ENCODE measurements at places on chromosomes 7 and 10.

- no peak for DNase-seq
Measured at GRCh38 chr10:58573144-58573543, 60.5 kb downstream of the BICC1 start.

DNA sequence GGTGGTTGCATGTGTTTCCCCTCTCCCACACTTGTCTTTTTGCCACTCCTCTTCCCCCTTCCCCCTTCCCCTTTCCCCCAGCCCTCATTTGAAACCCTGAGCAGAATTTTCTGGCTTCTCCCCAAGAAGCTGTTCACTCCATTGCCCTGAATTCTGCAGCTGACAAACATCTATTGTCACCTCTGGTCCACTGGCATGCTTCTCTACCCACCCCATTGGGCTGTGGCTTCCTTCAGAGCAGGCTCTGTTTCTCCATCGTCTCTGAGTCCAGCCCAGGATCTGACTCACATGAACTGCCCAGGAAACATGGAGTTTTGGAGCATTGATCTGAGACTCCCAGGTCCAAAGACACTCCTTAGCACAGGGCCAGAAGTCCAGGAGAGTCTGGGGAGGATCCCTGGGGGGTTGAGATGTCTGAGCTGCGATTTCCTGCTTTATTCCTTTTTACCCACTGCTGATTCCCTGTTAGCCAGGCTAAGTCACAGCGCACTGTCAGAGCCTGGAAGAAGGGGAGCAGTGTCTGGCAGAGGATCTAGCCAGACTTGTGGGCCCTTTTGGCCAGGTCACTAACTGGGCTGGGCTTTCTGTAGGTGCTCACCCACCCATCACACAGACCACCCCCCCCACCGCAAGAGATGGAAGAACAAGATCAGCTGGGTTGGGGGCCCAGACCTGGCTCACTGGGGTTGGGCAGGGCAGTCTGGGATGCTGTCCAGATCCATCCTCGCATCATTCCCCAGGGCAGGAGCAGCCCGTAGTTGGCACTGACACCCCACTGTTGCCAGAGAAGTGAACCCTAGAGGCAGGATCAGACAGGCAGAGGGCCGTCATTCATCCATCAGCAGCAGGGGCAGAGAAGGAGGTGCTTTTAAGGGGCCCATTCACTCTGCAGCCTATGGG is 3.5 kb downstream of the CHAT start:
- no peak for DNase-seq

DNA sequence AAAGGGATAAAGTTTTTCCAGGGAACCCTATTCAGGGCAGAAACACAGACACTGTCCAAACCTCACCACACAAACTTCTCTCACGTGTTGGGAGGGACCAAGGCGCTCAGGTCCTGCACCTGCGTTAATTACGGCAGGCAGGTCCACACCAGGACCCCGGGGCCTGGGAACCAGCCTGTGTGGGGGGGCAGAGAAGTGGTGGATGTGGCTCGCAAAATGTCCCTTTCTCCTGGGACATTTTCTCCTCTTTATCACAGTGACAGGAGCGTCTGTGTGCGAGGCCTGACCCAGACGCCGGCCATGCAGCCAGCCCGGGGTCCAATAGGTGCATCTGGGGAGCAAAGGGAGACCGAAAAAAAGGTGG is 73.4 kb upstream of the ZNF722 start:
- DNase-seq = no peak

DNA sequence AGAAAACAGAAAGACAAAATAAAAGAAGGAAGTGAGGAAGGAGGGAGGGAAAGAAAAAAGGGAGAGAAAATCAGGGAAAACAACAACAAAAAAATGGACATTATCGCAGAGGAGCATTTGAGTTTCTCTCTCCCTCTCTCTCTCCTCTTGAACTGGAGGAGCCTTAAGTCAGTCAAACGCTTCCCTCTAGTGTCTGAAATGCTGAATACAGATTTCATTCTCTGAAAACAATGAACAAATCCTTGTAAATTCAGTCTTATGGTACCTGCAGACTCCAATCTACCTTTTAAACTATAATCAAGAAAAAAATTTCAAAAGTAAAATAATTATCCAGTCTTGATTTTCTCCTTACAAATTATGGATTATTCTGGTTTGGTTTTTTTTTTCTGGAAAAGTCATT is 89.2 kb upstream of the PFKP start:
- DNase-seq = no peak

DNA sequence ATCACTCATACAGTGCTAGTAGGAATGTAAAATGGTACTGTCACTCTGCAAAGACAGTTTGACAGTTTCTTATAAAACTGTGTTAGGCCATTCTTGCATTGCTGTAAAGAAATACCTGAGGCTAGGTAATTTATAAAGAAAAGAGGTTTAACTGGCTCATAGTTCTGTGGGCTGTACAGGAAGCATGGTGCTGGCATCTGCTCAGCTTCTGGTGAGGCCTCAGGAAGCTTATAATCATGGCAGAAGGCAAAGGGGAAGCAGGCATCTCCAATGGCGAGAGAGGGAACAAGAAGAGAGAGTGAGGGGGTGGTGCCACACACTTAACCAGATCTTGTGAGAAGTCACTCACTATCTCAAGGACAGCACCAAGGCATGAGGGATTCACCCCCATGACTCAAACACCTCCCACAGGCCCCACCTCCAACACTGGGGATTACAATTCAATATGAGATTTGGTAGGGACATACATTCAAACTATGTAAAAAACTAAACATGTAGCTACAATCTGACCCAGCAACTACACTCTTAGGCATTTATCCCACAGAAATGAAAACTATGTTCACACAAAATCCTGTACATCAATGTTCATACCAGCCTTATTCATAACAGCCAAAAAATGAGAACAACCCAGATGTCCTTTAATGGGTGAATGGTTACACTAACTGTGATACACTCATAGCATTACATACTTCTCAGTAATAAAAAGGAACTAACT is 5.0 kb downstream of the ALDH18A1 start:
- no peak for DNase-seq

DNA sequence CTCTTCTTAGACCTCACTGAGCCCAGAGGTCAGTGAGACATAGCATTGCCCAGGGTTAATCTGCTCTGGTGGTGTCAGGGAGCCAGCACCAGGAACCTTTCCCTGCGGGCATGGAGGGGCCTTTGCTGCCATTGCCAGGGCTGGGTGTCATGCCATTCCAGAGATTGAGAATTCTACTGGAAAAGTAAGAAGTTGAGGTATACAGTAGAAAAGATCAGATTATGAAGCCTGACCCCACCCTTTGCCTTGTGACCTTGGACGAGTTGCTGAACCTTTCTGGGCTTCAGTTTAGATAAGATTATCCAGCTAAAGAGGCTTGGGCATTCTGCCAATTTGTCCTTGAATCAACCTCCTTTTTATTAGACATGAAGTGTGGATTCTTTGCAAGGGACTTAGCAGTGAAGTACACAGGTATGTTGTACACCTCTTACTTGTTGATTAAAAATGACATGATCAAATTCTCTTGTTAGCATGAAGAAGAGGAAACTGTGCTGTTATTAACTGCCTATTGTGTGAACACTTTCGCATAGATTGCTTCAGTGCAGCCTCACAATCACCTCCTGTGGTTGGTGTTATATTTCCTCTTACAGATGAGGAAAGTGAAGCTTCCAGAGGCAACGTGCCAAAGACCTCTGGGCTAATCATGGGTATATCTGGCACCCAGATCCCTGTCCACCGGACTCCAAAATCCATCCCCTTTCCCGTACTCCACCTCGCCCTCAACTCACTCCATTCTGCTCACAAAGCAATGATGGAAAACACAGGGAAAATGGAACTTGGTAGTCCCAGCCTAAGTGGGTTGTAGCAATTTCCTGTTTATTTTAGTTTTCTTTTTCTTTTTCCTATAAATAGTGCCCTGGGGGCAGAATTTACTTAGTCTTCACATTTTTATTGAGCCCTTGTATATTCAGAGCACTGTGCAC is 151.3 kb downstream of the CAMK1D start:
- no peak for DNase-seq

DNA sequence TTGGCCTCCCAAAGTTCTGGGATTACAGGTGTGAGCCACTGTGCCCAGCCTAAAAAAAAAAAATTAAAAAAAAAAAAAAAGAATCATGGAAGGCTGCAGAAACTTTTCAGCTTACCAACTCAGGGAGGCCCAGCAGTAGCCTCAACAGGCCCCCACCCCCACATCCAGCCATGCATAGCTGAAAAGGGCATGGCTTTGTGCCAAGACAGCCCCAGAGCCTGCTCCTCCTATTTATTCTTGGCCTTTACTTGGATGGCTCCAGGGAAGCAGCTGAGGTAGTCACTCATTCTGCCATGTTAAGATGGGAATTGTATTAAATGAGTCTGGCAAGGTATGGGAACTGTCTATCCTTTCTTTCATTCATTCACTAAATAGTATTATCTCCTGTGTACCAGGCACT is 13.7 kb upstream of the CNNM2 start:
- DNase-seq = no peak

DNA sequence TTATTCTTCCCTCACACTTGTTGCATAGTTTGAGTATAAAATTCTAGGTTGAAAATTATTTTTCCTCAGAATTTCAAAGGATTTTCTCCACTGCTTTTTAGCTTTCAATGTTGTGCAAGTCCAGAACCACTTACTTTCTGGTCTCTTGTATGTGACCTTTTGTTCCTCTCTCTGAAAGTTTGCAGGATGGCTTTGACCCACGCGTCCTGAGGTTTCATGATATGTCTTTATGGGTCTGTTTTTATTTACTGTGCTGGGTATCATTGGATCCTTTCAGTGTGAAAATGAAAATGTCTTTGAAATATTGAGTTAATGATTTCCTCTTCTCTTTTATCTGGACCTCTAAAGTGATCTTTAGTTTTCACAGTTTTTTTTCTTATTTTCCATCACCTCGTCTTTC is 38.5 kb downstream of the C1GALT1 start:
- no peak for DNase-seq

- no peak for DNase-seq
Measured at GRCh38 chr10:36688717-36689116, 436.7 kb upstream of the ANKRD30A start.

GRCh38 chr7:95404316-95404865 is 8.2 kb upstream of the PON3 start:
- no peak for DNase-seq

GRCh38 chr10:53701213-53701612 is 928.6 kb upstream of the MBL2 start:
- DNase-seq = no peak

DNA sequence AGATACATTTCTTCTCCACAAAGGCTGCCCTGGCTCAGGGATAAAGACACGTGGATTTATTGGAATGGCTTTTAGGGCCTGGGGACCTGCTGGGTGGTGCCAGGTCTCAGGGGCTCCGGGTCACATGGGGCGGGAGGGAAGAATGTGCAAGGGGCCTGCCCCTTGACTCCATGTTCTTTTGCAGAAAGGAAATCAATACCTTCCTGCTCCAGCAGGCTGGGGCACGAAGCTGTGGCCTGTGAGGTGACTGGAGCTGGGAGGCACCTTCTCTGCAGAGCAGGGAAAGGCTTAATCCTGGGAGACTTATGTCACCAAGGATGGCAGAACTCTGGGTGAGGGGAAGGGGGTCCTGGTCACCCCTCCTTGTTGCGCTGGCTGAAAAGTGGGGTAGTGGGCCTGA is 42.3 kb upstream of the GNA12 start:
- no peak for DNase-seq

DNA sequence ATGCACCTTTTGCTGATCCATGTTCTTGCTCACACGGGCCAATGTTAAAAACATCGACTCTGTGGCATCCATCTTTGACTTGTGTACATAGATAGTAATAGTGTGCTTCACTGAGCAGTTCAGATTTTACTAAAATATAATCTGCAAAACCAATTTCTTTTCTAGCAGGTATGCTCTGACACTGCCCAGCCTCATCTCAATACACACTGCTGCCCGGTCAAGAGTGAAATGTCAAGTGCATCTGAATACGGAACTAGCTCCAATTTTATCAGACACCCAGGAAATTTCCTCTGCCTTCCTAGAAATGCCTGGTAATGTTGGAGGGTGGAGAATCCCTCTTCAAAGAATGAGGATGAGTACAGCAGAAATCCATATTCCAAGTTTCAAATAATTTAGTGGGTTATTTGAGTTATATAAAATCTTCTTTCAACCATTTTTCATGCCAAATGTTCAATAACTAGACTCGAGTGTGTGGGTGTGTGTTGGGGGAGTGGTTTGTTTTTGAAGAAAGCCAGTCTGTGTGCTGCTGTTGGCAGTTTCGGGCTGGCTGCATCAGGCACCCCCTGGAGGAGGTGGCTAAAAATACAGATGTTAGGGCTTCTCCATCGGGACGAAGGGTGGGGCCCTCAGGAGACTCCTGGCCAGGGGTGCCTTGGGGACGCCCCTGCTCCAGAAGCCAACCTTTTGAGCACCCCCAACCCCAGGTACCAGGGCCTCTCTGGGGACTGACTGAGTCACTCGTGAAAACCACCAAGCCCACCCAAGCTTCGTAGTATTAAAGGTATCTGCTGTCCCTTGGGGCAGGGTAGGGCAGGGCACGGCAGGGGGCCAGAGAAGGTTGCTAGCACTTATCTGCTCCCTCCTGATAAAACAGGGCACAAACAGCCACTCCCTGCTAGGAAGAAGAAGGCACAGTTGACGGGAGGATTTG is 15.4 kb downstream of the CTBP2 start:
- no peak for DNase-seq

DNA sequence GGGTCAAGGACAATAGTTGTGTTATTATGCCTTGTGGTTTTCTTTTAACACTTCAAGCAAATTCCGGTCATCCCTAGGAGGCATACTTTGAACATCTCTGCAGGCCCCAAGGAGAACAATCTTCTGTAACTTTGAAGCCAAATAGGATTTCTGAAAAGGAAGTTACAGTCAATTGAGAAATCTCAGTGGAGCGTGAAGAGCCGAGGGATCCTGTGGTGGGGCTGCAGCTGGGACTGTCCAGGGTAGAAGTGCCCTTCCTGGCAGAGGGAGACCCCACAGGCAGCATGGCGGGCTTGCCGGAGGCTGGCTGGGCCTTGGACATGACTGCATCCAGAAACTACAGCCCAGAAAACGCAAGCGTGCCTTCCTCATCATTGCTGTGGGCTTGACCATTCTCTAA is 179.7 kb downstream of the PTPN20 start:
- no peak for DNase-seq

- no peak for DNase-seq
Measured at GRCh38 chr7:41125343-41125742, 577.5 kb downstream of the INHBA start.

DNA sequence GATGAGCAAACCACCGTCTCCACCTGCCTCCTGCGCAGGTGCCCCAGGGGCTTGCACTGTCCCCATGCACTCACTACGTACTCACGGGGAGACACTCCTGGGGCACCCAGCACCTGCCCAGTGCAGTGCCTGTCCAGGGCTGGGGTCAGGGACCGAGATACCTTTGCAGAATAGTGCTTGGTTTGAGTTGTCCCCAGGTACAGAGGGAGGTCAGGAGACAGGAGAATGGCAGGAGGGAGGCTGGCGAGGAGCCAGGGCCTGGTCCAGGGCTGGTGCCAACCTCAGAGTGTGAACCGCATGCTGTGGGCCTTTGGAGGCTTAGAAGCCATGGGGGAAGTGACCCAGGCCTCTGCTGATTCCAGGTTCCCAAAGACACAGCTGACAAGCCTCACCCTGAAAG is 110.1 kb upstream of the GPR26 start:
- no peak for DNase-seq

- DNase-seq = no peak
Measured at GRCh38 chr10:14244147-14244546, 86.6 kb downstream of the FRMD4A start.

GRCh38 chr10:27636816-27637215 is 108.8 kb downstream of the MKX start:
- DNase-seq = no peak

GRCh38 chr7:47454069-47454973 is 127.6 kb downstream of the TNS3 start:
- no peak for DNase-seq

GRCh38 chr10:5968037-5968680 is 9.2 kb downstream of the IL15RA start:
- DNase-seq = no peak
